ENCODE measurements at places on chromosomes 13 and 19. TPM values are rescaled to one million over a fixed set of nuclear protein-coding genes. Genes with fewer than 3 reads are reported as not detected.

The ZFR2 gene
- total RNA-seq: 0.24 TPM

The MIR17HG gene
- 6.2 TPM for total RNA-seq

The RTBDN gene
- not detected for total RNA-seq

The CLEC17A gene
- 0.20 TPM for total RNA-seq

The GNG7 gene
- total RNA-seq: 27.8 TPM

The RFPL4A gene
- not detected for total RNA-seq

The TBXA2R gene
- total RNA-seq: 1.5 TPM

The PRDX2 gene
- 191 TPM for total RNA-seq

The DOCK6 gene
- 30.3 TPM for total RNA-seq

The MTUS2 gene
- total RNA-seq: 4.8 TPM

All from ovary (tissue), 10 donors.